Activated naive CD8-positive, alpha-beta T cell treated with anti-CD3 and anti-CD28 coated beads, Interleukin-2, amount 10 ng/mL, durations not matched to agents 7 days and 5 days (primary cell): ENCODE measurements at places on chromosomes 11 and 22. TPM values are rescaled to one million over a fixed set of nuclear protein-coding genes. Genes with fewer than 3 reads are reported as not detected.

OR51I1 gene
- not detected for total RNA-seq

TMEM45B gene
- 1.5 TPM for total RNA-seq

TMX2 gene
- total RNA-seq, result 64.7 TPM

KREMEN1 gene
- total RNA-seq, result 0.26 TPM

CARD10 gene
- 0.31 TPM for total RNA-seq

ANO9 gene
- total RNA-seq, result 122 TPM

RAG1 gene
- total RNA-seq, result 0.34 TPM

SLC22A6 gene
- total RNA-seq, result not detected

JAM3 gene
- total RNA-seq, result 21.1 TPM

C11orf16 gene
- total RNA-seq, result not detected

- DNase-seq, result no peak
- no peaks in the 10 kb centered on the region for H3K27me3 ChIP-seq
- H3K4me1 ChIP-seq, result peaks cover 24% of the 10 kb centered on the region
- peaks cover 24% of the 10 kb centered on the region for H3K36me3 ChIP-seq
- no peak overlapping the region for H3K4me3 ChIP-seq
- H3K27ac ChIP-seq, result no peak overlapping the region
Measured at GRCh38 chr22:40391417-40391816, 21.0 kb downstream of the SGSM3 start.

DNA sequence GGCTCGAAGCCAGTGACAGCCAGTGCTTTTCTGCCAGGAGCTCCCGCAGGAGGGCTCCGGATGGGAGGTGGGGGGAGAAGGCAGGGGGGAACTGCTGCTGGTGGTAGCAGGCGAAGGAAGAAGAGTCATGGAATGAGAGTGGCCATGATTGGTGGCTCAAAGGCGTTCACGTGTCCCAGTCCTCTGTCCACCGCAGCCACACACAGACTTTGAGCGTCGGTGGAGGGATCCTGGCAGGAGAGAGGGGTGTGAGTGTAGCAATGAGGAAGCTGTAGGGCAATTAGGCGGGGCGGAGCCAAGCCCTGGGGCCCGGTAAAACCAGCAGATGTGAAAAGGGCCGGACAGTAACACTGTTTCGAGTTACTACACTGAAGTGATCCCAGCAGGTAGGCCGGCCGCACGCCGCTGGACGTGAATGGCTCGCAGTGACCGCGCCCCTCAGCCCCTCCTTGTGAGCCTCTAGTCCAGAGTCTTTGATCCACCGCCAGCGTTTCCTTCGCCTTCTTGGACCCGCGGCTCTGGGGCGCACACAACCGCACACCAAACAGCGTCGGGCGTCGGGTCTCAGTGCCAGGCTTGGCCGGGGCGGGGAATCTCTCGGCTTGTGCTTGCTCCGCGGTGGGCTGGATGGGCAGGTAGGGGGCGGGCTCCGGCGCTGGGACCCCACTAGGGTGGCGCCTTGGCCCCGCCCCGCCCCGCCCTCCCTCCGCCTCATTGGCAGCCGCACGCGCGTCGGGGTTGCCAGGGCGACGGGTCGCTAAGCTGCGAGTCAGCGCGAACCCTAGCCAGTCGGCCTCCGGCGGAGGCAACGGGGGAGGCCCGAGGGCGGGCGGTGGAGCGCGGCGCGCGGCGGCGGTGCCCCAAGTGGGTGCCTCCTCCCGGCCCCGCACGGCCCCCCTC is at the start of gene LRRC10B:
Gene LRRC10B, plus strand, starts transcription at position 788 of the 900 bp plus-strand sequence. CDS start 250 bp downstream, outside the sequence.
- H3K27ac ChIP-seq, result no peak within 1 kb of the TSS
- H3K27me3 ChIP-seq, result peaks cover 52% of the 10 kb centered on the region
- H3K4me1 ChIP-seq, result peaks cover 9% of the 10 kb centered on the region
- peak within 1 kb of the TSS; percentile 68 for H3K4me3 ChIP-seq
- peak; percentile 56 for DNase-seq

DNA sequence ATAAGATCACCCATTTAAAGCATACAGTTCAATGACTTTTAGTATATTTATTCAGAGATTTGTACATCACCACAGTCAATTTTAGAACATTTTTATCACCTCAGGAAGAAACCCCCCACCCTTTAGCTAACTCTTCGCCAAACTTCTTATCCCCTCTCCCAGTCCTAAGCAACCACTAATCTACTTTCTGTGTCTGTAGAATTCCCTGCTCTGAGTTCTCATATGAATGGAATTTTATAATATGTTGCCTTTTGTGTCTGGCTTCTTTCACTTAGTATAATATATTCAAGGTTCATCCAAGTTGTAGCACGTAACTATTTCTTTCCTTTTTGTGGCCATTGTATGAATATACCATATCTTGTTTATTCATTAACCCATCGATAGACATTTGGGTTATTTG is 3.6 kb downstream of the ANKRD13D start:
- H3K27ac ChIP-seq, result peak overlapping the region; percentile 26
- no peak for DNase-seq
- peak overlapping the region; percentile 29 for H3K4me3 ChIP-seq
- H3K27me3 ChIP-seq, result no peaks in the 10 kb centered on the region
- peaks cover 30% of the 10 kb centered on the region for H3K4me1 ChIP-seq

- H3K27ac ChIP-seq, result no peak overlapping the region
- H3K4me3 ChIP-seq, result no peak overlapping the region
- peaks cover 8% of the 10 kb centered on the region for H3K36me3 ChIP-seq
- H3K27me3 ChIP-seq, result no peaks in the 10 kb centered on the region
- no peak for DNase-seq
- H3K4me1 ChIP-seq, result peaks cover 6% of the 10 kb centered on the region
Measured at GRCh38 chr11:87213444-87213843, 175.7 kb downstream of the TMEM135 start.

DNA sequence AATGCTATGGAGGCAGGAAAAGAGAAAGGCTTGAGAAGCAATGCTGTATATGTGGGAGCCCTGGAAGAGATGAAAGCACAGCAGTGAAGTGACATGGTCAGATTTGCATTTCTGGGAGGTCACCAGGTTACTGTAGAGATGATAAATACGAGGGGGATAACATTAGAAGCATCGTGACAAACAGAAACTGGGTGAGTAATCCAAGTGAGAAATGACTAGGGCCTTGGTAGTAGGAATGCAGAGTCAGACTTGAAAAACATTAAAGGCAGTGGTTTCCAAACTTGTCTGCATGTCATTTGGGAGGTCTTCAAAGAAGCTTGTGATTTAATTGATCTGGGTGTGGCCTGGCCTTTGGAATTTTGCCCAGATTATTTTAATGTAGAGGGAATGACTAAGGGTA is 43.9 kb downstream of the CCDC34 start:
- no peak overlapping the region for H3K4me3 ChIP-seq
- no peak overlapping the region for H3K27ac ChIP-seq
- no peak for DNase-seq
- no peaks in the 10 kb centered on the region for H3K27me3 ChIP-seq
- no peaks in the 10 kb centered on the region for H3K4me1 ChIP-seq

GRCh38 chr11:623999-624704 is 603 bp downstream of the CDHR5 start:
- H3K27me3 ChIP-seq, result peaks cover 12% of the 10 kb centered on the region
- peaks cover 2% of the 10 kb centered on the region for H3K36me3 ChIP-seq
- H3K4me1 ChIP-seq, result peaks cover 9% of the 10 kb centered on the region
- DNase-seq, result peak; percentile 29
- no peak overlapping the region for H3K27ac ChIP-seq
- H3K4me3 ChIP-seq, result no peak overlapping the region

DNA sequence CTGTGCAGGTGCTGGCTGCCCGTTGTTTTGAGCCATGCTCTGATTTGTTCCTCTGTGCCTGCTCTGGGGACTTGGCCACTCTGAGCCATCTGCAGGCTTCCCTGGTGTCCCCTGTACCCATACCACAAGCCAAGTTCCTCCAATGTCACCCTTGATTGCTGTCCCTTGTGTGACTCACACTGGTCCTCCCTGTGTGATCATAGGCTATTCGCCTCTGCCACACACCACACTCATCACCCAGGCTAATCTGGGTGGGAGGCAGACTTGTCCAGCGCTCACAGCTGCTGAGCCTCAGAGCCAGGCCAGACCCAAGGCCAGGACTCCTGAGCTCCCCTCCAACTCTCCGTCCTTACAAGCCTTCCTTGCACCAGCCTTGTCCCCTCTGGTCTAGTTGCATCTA is 31.7 kb downstream of the IGF2 start:
- H3K27me3 ChIP-seq, result peaks cover 6% of the 10 kb centered on the region
- DNase-seq, result no peak
- H3K27ac ChIP-seq, result no peak overlapping the region
- no peaks in the 10 kb centered on the region for H3K36me3 ChIP-seq
- H3K4me3 ChIP-seq, result no peak overlapping the region

GRCh38 chr22:35834061-35834460 is 116.4 kb downstream of the APOL5 start:
- peaks cover 3% of the 10 kb centered on the region for H3K4me1 ChIP-seq
- no peak for DNase-seq
- no peak overlapping the region for H3K4me3 ChIP-seq
- no peaks in the 10 kb centered on the region for H3K36me3 ChIP-seq
- peaks cover 34% of the 10 kb centered on the region for H3K27me3 ChIP-seq

DNA sequence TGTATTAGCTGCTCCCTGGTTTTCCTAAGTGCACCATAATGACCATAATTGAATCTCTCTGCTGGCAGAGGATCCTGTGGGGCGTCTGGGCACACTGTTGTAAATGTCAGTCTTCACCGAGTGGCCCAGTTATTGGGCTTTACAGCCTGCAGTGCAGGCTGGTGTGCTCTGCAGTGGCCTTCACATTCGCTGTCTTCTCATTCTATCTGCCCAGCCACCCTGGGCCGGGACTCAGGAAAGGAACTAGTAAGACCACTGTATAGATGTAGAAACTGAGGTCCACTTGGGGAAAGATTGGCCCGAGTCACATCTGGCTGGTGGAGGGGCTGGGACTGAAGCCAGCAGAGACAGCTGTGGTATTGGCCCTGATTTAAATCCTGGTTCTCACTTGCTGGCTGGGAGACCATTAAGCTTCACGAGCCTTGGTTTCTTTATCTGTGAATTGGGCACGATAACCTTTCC is 49.3 kb downstream of the TSPAN18 start:
- no peak overlapping the region for H3K27ac ChIP-seq
- no peak for DNase-seq
- H3K36me3 ChIP-seq, result no peaks in the 10 kb centered on the region
- peaks cover 8% of the 10 kb centered on the region for H3K27me3 ChIP-seq

GRCh38 chr11:117200813-117201657 is 1.9 kb downstream of the TAGLN start:
- H3K27me3 ChIP-seq, result no peaks in the 10 kb centered on the region
- no peaks in the 10 kb centered on the region for H3K4me1 ChIP-seq
- peaks cover 10% of the 10 kb centered on the region for H3K36me3 ChIP-seq
- DNase-seq, result no peak
- no peak overlapping the region for H3K27ac ChIP-seq

DNA sequence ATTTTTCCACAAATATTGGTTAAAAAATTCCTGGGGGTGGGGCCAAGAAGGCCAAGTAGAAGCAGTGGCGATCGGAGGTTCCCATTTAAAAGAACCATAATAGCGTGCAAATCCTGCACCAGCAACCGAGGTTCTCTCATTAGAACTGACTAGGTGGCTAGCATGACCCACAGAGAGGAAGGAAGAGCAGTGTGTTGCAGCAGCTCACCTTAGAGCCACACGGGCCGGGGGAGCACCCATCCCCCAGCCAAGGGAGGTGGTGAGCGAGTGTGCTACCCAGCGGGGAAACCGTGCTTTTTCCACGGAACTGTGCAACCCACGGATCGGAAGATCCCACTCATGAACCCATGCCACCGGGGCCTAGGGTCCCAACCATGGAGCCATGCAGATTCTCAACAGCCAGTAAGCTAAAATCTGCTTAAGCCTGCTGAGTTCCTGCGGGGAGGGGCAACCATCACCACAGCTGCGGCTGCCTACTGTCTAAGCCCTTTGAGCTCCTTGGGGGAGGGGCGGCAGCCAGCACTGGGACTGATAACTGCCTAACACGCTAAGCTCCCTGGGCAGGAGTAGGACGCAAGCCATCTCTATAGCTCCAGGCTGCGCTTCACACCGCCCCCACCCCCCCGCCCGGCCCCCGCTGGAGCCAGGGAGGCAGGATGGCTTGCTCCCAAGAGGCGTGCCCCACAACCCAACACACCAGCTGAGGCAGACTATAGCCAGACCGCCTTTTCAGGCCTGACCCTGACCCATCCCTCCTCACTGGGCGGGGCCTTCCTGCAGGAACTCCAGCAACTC is 21.0 kb upstream of the HTATIP2 start:
- peak overlapping the region; percentile 53 for H3K4me3 ChIP-seq
- H3K4me1 ChIP-seq, result peaks cover 7% of the 10 kb centered on the region
- peak; percentile 51 for DNase-seq
- H3K27me3 ChIP-seq, result peaks cover 64% of the 10 kb centered on the region

DNA sequence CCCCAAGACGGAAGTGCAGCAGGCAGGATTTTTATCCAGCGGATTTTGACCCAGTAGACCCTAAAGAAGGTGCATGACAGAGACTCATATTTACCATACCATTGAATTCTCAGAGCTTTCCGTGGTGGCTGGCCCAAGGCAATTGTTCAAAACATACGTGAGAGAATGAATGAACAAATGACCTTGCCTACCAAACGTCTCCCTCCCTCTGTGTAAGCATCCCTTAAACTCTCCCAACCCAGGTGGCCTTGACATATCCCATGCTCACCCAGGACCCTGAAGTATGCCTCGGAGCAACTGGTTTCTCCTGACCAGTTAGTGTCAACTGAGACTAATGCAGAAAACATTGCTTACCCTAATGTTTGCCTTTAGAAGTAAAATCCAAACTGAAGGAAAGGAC is 154.9 kb downstream of the TEAD1 start:
- peaks cover 10% of the 10 kb centered on the region for H3K4me1 ChIP-seq
- H3K36me3 ChIP-seq, result peaks cover 1% of the 10 kb centered on the region
- H3K27me3 ChIP-seq, result peaks cover 74% of the 10 kb centered on the region
- no peak for DNase-seq
- no peak overlapping the region for H3K27ac ChIP-seq

DNA sequence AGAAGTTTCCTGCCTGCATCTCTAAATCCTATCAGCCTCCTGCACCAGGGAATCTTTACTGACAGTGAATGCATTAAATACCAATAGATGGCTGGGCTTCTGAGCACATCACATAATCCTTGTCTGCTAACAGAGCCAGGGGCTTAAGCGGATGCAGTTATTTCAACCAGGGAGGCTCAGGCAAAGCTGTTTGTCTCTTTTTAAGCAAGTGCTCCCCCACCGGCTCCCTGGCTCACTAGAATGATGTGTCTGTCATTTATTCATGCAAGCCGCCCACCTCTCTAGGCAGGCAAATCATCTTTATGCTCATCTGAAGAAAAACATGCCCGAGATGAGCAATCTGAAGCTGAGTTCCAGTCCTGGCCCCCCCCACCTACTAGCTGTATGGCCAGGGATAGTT is 182.3 kb downstream of the TENM4 start:
- H3K36me3 ChIP-seq, result no peaks in the 10 kb centered on the region
- no peak overlapping the region for H3K27ac ChIP-seq
- no peaks in the 10 kb centered on the region for H3K27me3 ChIP-seq
- no peaks in the 10 kb centered on the region for H3K4me1 ChIP-seq

DNA sequence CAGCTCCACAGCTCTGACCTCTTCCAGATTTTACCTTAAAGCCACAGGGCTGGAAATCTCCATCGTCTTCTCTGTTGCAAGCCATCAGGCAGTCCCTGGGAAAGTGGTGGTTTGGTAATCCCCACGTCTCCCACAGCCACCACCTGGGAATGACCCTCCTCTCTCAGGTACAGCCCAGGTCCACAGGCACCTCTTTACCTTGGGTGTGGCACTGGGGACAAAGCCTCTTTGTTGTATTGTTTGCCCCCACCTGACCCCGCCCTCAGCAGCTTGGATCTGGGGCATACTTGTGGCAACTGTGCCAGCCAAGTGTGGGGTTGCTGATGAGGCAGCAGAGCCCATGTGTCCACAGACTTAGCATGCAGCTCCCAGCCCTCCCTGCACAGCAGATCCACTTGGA is 77.6 kb downstream of the LRRC32 start:
- H3K27me3 ChIP-seq, result peaks cover 6% of the 10 kb centered on the region
- H3K4me1 ChIP-seq, result peaks cover 49% of the 10 kb centered on the region
- DNase-seq, result no peak
- H3K36me3 ChIP-seq, result peaks cover 2% of the 10 kb centered on the region
- no peak overlapping the region for H3K27ac ChIP-seq
